A673 (cell line): ENCODE measurements at places on chromosomes 5 and 9. TPM values are rescaled to one million over a fixed set of nuclear protein-coding genes. Genes with fewer than 3 reads are reported as not detected.

DNA sequence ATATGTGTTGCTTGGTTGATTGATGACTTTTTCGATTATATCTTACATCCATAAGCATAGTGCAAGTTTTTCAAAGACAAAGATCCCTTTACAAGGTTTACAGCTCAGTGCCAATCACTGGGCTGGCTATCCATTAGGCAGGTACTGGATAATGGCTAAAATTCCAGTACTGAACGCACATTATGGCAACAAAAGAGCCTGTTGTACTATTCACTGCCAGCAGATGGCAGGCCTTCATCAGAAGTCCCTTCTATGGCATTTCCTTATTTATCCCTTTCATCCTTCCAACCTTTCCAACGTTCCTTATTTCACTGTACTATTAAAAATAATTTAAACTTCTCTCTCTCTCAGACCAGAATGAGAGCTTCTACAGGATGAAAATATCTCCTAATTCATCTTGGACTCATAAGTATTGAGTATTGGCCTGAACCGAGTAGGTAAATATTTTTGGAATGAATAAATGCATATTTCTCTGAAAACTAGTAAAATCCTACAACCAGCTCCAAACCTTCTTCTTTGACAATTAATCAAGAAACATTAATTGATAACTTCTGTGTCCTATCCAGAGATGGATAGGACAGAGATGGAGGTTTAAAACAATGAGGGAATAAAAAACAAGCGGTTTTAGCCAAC is 6.7 kb upstream of the WNT8A start:
- H3K27ac ChIP-seq = no peak overlapping the region
- no peaks in the 10 kb centered on the region for H3K36me3 ChIP-seq
- H3K27me3 ChIP-seq = no peaks in the 10 kb centered on the region
- no peak overlapping the region for H3K4me3 ChIP-seq
- DNase-seq = peak; percentile 74

GRCh38 chr9:12133416-12133815 is 559.8 kb upstream of the TYRP1 start:
- no peaks in the 10 kb centered on the region for H3K36me3 ChIP-seq
- H3K4me3 ChIP-seq = no peak overlapping the region
- DNase-seq = no peak
- no peak overlapping the region for H3K27ac ChIP-seq
- H3K4me1 ChIP-seq = no peaks in the 10 kb centered on the region

The PCDHA4 gene
- total RNA-seq = 0.39 and 0.58 TPM in 2 replicates

The ZNF658 gene
- 3.5 and 5.0 TPM in 2 replicates for total RNA-seq

DNA sequence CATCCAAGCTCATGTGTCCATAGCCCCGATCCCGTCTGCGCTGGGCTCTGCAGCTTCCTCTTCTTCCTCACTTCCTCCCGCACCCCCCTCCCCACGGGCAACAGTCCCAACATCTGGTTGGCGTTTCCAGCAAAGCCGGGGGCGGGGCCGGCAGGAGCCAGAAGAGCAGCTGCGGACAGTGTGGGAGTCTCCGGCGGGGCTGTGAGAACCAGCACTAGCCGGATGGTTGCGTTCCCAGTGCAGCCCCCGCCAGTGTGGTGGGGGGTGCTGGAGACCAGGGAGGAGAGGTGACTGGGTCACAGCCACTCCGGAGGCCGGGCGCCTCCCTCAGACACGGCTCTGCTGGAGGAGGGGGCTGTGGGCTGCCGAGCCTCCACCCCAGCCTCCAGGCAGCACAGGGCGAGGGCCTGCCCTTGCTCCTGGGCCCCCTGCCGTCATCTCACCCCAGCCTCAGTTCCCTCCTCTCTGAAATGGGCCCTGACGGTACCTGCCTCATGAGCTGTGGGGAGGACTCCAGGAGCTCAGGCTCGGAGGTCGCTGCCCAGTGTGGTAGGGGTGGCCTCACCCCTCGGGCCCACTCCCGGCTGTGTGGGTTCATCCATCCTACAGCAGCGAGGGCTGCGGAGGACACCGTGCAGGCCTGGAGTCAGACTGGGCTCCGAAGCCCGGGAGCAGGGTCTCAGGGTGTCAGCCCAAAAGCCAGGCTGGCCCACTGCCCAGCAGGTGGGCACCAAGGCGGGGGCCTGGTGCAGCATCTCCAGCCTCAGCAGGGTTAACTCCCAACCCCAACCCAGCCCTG is 41.5 kb upstream of the NOTCH1 start:
- no peaks in the 10 kb centered on the region for H3K36me3 ChIP-seq
- H3K4me3 ChIP-seq = peak overlapping the region; percentile 6
- no peaks in the 10 kb centered on the region for H3K27me3 ChIP-seq

DNA sequence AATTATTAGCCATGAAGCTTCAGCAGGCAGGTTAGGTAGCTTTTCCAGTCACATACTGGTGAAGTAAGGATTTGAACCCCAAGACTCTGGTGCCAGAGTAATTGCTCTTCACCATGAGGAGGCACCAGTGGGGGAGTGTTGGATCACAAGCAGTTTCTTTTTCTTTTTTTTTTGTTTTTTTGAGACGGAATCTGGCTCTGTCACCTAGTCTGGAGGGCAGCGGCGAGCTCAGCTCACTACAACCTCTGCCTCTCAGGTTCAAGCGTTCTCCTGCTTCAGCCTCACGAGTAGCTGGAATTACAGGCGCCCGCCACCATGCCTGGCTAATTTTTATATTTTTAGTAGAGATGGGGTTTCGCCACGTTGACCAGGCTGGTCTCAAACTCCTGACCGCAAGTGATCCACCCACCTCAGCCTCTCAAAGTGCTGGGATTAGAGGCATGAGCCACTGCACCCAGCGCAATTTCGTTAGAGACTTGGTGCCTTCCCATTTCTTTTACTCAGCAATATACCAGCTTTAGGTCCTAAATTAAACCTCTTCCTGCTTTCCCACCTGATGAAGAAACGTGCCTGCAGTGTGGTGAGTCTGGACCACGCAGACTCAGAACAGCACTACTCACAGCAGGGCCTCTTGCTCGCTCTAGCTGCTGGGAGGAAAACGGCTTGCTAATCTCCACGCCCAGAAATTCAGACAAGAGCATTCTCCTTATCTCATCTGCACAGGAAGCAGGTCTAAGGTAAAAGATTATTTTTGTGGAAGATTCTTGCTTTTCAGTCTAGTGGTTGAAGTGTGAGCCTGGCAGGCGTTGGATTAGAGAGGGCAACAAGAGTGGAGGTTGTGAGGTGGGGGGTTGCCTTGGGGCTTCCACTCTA is at the start of gene S100Z:
Gene S100Z, plus strand, starts transcription at position 596 of the 873 bp plus-strand sequence. CDS start 25,346 bp downstream, outside the sequence.
- H3K4me3 ChIP-seq = no peak within 1 kb of the TSS
- no peaks in the 10 kb centered on the region for H3K27me3 ChIP-seq
- H3K4me1 ChIP-seq = no peaks in the 10 kb centered on the region
- H3K36me3 ChIP-seq = no peaks in the 10 kb centered on the region

DNA sequence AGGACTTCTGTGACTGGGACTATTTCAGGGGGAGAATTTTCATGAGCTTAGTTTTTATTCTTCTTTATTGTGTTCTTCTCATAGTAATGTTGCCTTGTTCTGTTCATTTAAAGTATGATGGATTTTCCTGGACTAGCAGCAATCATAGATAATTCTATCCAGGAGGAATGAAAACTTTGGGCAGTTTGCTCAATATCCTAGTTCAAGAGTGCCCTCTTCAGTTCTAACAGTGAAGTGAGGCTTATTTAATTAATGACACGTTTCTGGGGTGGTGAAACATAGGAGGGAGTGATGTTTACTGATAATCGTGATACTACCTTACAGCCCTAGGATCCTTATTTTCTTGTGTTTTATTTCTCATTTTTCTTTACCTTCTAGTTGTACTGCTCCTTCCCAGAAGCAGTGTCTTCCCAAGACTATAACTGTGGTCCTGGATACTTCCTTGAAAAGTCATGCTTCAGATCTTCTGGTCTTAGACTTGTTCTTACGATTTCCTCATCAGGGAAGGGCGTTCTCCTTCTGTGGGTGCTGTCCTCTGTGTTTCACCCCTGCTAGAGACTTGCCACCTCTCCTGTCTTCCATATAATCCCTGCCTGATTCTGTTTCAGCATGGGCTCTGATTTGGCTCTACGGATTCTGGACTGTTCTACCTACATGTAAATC is 57.4 kb downstream of the CFAP95 start:
- no peaks in the 10 kb centered on the region for H3K36me3 ChIP-seq
- H3K27ac ChIP-seq = no peak overlapping the region
- peak; percentile 66 for DNase-seq

DNA sequence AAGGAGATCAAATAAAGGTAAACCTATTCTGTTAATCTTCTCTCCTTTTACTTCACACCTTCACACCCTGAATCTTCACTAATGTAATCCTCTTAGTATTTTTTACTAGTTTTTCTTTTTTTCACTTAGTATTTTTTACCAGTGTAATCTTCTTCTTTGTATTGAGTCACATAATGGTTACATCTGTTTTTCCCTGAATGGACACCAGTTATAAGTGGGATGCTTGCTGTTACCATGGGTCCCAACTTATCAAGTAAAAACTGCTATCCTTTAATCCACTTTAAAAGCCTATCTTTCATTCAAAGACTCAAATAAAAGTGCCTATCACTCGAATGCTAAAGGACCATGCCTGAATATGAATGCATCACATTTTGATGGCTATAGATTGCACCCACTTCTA is 15.1 kb downstream of the ZFAND5 start:
- no peak overlapping the region for H3K4me3 ChIP-seq
- DNase-seq = no peak
- no peaks in the 10 kb centered on the region for H3K4me1 ChIP-seq

DNA sequence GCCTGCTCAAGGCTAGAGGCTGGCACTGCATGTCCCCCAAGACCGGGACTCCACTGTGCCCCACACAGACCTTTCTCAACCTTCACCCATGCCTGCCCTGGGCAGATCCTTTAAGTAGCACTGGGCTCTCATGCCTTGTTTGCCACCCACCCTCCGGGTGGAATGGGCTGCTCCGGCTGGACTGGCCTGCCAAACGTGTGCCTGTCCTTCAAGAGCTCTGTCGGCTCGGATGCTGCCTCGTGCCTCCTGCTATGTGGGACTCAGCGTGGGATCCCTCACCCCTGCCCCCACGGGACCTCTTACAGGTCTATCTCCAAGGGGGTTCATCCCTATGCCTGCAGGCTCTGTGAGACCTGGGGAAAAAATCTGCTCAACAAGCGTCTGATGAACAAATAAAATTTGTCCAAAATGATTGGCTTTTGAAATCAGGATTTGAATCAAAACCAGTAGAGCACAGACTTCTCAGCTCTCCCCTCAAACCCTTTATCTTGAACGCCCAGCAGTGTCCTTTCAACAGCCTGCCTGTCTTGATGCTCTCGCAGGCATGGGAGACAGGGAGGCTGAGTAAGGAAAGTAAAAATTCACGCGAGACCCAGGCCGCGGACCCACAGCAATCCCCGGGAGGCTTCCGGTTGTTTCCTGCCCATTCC is 56.3 kb downstream of the CRB2 start:
- no peak overlapping the region for H3K27ac ChIP-seq
- peaks cover 5% of the 10 kb centered on the region for H3K4me1 ChIP-seq
- no peaks in the 10 kb centered on the region for H3K27me3 ChIP-seq
- DNase-seq = no peak
- no peaks in the 10 kb centered on the region for H3K36me3 ChIP-seq
- no peak overlapping the region for H3K4me3 ChIP-seq

DNA sequence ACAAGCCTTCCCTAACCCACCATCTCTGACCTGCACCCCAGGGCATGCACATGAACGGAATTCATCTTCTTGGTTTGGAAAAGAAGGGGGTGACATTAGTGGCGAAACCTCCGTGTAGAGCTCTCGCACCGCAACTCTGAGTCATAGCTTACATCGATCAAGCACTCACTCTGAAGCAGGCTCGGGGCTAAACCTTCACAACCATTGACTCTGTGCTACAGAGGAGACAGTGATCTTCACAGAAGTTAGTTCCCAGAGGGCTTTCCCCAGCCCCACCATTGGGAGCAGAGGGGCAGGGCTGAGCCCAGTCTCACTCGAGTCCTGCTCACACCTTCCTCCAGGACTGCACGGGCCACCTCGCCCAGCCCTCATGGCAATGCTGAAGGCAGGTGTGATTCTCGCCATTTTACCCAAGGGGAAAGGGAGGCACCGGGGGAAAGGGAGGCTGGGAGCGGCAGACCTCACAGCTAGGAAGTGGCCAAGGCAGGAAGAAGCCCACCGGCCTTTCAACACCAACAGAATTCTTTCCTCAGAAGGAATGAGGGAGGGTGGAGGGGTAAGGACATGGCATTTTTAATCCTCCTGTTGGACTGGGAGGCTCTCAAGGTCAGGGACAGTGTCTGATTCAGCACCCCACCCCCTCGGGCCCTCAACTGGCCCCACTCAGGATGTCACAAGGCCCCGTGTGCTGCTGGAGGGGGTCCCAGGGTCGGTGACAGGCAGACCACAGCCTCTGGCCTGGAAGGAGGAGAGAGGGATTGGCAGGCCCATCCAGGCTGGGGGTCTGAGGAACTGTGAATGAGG is 25.9 kb upstream of the IL17B start:
- no peaks in the 10 kb centered on the region for H3K27me3 ChIP-seq
- no peaks in the 10 kb centered on the region for H3K36me3 ChIP-seq
- H3K27ac ChIP-seq = no peak overlapping the region
- peaks cover 20% of the 10 kb centered on the region for H3K4me1 ChIP-seq
- no peak overlapping the region for H3K4me3 ChIP-seq

The CYSRT1 gene
- total RNA-seq = 0.37 TPM in 1 of 2 replicates, not detected in the other

DNA sequence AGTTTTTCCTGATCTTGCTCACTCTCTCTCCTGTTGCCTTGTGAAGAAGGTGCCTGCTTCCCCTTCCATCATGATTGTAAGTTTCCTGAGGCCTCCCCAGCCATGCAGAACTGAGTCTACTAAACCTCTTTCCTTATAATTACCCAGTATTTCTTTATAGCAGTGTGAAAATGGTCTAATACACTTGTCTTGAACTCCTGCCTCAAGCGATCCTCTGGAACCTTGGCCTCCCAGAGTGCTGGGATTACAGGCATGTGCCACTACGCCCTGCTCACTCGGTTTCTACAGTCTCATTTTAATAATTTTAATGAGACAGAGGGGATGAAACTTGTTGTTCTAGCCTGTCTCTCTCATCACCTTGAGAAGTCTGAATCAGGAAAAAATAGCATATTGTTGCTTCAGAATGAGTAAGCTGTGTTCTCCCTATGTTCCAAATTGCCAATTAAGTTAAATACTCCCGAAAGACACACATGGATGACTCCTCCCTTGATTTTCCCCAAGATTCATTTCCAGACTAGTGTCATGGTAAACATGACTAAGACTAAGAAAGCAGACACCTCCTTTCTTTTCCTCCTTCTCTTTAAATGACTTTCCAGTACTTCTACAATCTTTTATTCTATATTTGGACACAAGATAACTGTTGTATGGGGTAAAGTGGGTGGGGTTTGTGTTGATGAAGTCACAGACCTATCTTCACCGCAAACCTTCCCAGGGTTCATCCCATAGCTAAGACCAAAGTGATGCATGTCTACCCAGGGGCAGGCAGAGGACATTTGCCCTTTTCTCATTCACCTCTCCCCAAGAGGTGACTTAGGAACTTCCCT is 7.8 kb upstream of the DNAJC18 start:
- H3K4me3 ChIP-seq = no peak overlapping the region
- H3K4me1 ChIP-seq = peaks cover 5% of the 10 kb centered on the region
- no peaks in the 10 kb centered on the region for H3K27me3 ChIP-seq
- no peak overlapping the region for H3K27ac ChIP-seq
